ENCODE measurements at places on chromosomes 11 and 22. TPM values are rescaled to one million over a fixed set of nuclear protein-coding genes. Genes with fewer than 3 reads are reported as not detected.
A peak's percentile ranks its signal among the peaks of the same experiment; 100 is the strongest.

DNA sequence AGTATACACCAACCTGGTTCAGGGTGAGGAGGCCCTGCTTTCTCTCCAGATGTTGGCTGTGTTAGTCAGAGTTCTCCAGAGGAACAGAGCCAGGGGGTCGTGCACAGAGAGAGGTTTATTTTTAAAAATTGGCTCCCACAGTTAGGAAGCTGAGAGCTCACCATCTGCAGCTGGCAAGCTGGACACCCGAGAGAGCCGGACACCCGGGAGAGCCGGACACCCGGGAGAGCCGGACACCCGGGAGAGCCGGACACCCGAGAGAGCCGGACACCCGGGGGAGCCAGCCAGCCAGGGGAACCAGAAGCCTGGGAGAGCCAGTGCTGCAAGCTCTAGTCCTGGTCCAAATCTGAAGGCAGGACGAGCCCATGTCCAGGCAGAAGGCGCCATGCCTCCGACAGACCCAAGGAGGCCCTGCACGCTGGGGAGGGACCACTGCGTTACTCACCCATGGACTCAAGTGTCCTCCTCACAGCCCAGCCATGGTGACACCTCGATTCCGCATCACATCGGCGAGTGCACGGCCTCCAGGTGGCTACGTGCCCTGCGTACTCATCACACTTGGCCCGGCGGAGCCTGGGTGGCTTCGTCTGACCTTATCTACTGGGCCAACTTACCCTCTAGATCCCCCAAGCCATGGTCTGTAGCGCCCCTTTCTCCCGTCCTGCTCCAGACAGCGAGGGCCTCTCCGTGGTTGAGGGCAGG is 99.0 kb downstream of the BRD1 start:
- no peak for DNase-seq

GRCh38 chr11:77819921-77820564 is 479 bp downstream of the RSF1 start:
- peak; percentile 48 for DNase-seq

DNA sequence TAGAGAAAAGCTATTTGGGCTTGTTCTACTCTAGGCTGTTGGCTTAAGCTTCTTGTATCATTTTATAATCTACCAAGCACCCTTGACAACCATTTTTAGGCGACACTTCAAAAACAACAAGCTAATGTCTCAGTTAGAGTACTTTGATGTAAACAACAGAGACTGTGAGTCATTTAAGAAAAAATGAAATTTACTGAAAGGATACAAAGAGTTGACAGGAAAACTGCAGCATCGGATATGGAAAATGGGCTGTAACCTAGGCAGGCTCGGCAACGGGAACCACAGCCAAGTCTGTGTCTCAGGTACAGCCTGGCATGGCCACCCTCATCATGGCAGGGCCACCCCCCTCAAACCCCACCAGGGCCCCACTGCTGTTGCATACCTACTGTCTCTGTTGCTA is 4.4 kb upstream of the RNF169 start:
- peak; percentile 48 for DNase-seq

DNA sequence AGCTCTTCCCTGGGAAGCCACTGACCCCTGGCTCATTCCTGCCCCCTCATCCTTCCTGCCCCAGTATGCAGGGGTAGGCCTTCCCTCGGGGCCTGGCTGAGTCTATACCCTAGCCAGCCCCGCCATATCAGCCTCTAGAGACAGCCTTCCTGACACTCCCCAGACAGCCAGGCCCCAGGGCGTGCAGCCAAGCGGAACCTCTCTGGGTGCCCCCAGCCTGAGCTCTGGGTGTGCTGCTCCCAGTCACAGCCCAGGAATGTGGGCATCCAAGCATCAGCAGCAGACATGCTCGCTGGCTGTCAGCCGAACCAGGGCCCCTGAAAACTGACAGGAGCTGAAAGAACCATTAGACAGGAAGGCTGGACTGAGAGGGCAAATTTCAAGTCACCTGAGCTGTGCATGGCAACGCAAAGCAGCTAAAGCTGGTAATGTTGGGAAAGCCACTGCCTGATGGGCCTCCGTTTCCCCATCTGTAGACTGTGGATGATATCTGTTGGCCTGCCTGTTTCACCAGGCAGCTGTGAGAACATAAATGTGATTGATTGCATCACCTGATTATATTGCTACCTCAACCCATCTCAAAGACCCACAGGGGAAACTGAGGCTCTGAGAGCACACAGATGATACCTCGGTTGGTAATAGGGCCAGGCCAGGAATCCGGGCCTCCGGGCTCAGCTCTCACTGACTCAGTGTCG is 93.2 kb downstream of the LRRC32 start:
- peak; percentile 71 for DNase-seq

- no peak for DNase-seq
Observed at GRCh38 chr22:34784056-34784455, 281.9 kb upstream of the ISX start.

DNA sequence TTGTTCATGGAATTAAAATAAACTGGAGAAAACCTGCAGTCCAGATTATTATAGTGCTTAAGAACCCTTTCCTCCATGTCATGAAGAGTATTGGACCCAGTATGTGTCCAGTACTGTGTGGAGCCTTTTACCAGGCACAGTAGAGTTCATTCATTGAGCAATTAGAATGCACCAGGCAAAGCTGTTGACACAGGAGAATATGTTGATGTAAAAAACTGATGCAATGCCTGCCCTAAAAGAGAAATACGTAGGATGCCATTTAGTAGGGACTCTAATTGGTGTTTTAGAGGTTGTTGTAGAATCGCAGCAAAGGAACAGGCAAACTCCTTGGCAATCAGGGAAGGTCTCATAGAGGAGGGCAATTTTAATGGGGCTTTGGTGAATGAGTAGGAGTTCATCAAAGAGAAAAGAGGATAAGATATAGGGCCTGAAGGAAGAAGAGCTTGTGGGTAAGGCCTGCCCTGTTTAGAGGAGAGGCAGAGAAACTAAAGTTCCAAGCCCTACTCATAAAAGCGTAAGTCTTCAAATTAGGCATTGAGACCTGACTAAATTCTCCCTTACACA is 126.4 kb downstream of the SEZ6L start:
- no peak for DNase-seq

DNA sequence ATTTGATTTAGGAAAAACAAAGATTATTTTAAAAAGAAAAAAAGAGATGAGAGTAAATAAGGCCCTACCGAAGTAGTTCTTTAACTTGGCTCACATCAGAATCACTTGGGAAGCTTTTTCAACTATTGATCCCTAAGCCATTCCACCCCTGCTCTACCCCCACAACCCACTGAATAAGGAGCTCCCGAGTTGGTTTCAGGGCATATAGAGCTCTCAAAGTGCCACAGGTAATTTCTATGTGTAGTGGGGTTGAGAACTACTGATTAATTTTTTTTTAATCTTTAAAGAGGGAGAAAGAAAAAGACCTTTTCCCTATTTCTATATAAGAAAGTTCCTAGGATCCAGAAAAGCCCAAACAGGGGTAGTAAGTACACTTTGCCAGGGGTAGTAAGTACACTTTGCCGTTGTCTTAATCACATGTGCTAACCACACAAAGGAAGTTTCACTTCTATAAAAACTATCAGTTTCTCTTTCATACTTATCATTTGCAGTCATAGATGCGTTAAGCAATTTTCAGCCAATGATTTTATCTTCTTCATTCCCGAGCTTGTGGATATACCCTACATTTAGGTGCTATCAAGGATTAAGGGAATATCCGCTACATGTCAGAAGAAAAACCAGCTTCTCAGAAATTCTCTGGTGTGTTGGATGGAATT is 108.4 kb upstream of the ZC3H12C start:
- no peak for DNase-seq

DNA sequence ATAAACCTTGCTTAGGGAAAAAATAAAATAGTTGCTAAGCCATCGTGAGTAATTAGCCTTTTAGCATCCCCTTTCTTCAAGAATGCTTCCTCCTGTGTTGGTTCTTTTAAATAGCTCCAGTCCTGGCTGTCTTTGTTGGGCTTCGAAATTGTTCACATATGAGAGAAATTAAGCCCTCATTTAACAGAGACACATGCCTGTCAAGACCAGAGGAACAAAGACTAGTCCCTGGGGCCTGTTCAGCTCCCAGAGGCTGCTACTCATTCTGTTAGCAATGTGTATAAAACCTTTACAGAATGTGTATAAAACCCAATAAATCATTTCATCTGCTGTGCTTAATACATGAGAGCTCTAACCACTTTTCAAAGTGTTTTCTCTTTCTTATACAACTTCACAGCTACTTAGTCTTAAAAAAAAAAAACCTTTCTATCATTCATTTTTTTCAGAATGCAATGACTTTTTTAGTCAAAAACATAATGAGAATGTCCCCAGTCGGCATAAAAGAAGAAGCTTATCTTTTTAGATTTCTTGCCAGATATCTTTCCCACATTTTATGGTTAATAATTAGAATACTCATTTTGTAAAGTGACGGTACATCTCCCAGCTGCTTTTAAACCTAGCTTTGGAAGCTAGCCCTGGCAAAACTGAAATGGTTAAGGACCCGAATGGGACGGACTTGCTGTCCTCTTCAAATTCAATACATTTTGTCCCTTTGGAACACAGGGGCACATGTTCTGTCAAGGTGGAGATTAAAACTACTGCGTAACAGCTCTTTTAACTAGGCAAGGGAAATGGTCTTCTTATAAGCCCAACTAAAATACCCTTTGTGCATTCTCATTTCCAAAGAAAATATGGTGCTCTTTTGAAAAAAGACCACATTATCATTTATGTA is 186.1 kb downstream of the SOX6 start:
- no peak for DNase-seq

DNA sequence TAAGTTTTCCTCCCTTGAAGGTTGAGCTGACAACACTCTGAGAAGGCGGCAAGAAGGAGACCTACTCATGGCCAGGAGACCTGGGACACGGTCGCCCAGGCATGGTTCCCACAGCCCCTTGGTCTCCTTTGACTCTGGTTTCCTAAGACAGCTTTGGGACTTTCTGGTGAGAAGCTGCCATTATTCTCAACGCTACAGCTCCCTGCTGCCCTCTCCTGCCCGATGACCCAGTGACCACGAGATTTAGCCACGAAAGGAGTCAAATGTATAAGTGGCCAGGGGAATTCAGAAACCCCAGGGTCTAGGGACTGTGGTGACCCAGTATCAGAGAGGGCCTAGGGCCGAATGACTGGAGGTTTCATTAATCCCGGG is 699 bp upstream of the SDF2L1 start:
- DNase-seq, result peak; percentile 76

- DNase-seq, result no peak
Observed at GRCh38 chr22:49567899-49568750, 259.5 kb downstream of the BRD1 start.

DNA sequence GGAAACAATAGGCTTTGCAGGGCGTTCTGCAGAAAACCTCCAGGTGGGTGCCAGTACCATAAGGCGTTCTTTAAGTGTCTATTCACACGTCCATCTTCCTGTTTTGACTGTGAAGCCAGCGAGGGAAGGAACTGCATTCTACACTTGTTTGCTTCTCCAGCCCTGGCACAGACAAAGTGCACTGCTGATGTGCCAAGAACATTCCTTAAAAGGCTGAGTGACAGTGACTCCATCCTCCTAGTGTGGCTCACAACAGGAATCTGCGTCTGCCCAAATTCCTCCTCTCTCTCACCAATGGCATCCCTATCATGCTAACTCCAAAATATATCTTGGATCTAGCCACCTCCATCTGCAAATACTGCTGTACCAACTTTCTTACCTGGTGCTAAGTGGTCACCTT is 407.4 kb upstream of the SYN3 start:
- no peak for DNase-seq

DNA sequence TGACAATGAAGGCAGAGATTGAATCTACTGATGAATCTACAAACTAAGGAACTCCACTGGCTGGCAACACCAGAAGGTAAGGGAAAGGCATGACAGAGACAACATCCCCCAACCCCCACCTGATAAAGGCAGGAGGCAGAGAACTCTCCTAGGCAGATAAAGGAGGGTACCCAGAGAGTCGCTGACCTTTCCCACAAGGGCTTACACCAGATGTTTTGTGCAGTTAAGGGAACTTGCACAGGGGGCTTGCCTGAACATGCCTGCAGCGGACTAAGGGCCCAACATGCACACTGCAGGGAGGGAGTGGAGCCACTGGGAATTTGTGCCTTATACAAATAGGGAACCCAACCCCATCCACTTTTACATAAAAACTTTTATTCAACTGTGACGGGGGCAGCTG is 1996.9 kb upstream of the RAG2 start:
- DNase-seq, result no peak

DNA sequence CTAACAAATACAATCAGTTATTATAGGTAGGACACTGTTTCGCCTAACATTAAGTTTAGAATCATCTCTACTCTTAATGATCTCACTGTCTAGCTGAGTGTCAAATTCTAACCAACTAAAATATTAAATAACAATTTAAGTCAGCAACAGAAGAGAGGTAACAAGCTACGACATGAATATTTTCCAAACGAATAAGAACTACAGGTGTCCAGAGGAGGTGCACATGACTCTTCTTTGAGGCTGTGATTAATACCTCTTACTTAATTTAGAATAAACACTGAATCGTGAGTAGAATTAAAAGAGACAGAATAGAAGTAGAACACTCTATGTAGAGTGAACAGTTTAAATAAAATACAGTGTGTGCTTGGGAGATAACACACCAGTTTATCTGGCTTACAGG is 619.0 kb upstream of the ARHGAP42 start:
- DNase-seq, result no peak

DNA sequence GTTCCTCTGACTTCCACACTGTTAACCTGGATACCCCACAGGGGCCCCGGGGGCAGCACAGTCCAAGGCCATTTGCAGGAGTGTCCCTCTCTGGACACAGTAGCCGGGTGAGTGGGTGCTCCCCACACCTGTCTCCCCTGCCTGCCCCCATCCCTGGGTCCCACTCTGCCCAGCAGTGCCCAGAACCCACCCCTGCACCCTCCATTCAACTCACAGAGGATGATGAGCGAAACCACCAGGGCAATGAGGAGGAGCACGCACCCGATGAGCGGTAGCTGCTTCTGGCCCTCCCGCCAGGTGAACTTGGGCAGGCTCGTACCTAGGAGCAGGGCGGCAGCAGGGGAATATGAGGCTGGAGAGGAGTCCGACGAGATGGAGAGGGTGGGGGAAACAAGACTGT is 12.2 kb downstream of the TMPRSS13 start:
- DNase-seq, result no peak

DNA sequence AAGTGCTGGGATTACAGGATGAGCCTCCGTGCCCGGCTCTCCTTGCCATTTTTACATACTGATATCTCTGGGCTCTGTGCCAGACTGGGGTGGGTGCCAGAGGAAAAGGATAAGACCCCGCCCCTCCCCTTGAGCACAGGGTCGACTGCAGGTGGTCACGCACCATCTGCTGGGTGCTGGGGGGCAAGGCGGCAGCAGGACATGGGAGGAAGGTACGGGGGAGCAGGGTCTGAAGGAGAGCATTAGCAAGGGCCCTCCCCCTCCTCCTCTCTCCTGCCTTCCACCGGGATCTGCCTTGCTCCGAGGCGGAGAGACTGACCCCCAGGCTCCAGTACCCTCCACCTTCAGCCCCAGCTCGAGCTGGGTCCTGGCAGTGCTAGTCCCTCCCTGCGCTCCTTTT is 9.7 kb upstream of the PGA3 start:
- no peak for DNase-seq

GRCh38 chr11:58787903-58788302 is 56.2 kb upstream of the GLYAT start:
- DNase-seq, result no peak

Gene SUSD2
- total RNA-seq, result 0.27 TPM

Gene RASGRP2
- total RNA-seq, result 2.3 TPM

Gene LARGE2
- not detected for total RNA-seq

Gene DSCAML1
- not detected for total RNA-seq

Gene CFAP300
- total RNA-seq, result not detected

Gene PATE2
- total RNA-seq, result not detected

Gene PATE4
- not detected for total RNA-seq
